ENCODE measurements at places on chromosomes 2 and 18.
A peak's percentile ranks its signal among the peaks of the same experiment; 100 is the strongest.

GRCh38 chr2:237279012-237279768, 134.8 kb downstream of the COL6A3 start:
- peak; percentile 66 for DNase-seq

GRCh38 chr18:70416496-70416895, 127.7 kb downstream of the SOCS6 start:
- no peak for DNase-seq

DNA sequence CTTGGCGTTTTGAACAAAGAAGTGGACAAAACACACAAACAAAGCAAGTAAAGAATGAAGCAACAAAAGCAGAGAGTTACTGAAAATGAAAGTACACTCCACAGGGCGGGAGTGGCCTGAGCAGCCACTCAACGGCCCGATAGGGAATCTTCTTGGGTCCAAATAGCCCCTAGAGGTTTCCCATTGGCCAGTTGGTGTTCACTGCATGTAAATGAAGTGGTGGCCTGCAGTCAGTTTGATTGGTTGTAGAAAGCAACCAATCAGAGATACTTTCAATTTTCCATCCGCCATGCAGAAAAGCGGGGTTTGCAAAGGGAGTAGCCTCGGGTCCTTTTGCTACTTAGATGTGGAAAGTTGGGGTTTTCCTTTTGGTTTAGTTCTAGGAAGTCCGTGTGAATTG, 31.6 kb downstream of the CYBRD1 start:
- peak; percentile 49 for DNase-seq

DNA sequence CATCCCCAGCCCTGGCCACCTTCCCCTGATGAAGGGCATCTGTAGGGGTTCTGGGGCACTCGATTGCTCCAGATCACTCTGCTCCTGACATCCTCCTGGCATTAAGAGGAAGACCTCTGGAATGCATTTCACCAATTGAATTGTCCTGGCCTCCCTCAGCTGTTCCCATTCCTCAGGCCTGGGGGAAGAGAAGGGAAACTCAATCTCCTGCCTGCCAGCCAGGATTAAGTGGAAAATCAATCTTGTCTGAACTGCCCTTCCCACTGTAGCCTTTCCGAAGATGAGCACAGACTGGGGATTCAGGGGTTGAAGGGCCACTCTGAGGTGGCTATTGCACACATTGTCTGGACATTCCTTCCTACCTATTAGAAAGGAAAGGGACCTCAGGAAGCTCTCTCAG, 99.8 kb downstream of the ALK start:
- DNase-seq: no peak

DNA sequence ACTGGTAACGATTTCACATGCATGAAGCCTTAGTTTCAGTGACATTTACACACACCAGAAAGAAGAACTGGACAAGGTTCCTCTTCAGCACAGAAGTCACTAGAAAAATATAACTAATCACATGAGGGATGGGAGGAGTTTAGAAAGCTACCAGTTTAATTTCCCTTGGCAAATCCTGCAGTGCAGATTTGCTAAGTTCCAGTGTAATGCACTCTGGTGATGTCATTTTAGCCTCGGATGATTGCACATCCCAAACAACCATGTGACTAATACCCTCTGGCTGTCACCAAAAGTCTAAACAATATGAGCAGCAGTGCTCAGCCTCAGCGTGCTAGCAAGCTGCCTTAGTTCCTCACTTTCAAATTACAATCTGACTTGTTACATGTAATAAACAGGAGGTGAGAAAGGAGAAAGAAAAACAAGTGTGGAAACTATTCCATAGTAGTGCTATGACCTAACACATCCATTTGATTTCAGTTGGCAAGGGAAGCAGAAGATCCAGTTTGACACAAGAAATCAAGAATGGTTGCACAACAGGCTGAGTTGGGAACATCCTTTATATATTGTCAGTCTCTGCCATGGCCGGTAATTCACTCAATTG, 35.3 kb upstream of the PPP1CB start:
- DNase-seq: peak; percentile 93

- DNase-seq: no peak
Observed at GRCh38 chr18:5982332-5982731, 87.0 kb upstream of the TMEM200C start.

DNA sequence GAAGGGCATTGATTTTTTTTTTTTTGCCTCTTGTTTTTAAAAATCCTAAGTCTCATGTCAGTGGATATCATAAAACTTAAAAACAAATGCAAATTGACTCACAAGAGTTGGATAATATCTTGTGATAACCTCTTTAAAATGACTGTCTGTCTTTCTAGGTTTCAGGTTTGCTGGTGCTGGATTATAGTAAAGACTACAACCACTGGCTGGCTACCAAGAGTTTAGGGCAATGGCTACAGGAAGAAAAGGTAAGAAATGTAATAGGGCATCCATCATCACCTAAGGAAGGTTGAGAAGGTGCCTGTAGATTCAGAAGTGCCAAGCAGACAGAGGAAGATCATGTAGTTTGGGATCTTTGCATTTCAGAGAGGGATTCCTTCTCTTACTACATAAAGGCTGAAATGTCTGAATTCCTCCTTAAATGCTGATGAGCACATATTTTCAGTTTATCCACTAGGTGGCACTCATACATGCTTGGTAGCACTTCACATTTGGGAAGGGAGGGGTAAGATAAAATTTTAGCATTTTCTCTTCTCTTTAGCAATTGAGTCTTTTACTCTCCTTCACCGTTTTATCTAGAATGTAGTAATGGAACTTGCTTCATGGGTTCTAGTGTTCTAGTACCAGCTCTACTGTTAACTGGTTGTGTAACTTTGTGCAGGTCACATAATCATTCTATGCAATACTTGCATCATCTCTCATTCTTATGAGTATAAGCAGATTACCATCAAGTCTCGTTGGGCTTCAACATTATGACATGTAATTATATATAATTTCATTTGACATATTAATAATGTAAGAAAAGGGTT, 21.1 kb downstream of the CPS1 start:
- peak; percentile 76 for DNase-seq

- no peak for DNase-seq
Observed at GRCh38 chr2:91442246-91442905, 2750.9 kb downstream of the RPIA start.

GRCh38 chr2:213562539-213563180, 278.4 kb downstream of the SPAG16 start:
- DNase-seq: no peak

DNA sequence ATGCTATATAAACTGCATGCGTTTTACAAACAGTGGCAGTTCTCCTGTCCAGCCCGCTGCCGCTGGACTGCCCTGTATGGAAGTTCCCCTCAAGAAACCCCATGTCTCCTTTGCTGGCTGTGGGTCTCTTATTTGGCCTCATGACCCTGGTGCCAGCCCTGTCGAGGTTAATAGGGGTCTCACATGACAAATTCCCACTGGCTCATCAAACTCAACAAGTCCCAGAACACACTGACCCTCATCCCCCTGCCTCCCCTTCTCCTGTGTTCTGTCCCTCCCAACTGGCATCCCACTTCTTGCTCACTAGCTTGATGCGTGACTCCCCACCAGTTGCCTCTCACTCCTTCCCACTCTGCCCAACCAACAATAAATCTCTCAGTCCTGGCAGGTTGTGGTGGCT, 137.6 kb upstream of the HS6ST1 start:
- no peak for DNase-seq

GRCh38 chr2:121583555-121583954, 52.9 kb downstream of the RNU4ATAC start:
- DNase-seq: no peak

DNA sequence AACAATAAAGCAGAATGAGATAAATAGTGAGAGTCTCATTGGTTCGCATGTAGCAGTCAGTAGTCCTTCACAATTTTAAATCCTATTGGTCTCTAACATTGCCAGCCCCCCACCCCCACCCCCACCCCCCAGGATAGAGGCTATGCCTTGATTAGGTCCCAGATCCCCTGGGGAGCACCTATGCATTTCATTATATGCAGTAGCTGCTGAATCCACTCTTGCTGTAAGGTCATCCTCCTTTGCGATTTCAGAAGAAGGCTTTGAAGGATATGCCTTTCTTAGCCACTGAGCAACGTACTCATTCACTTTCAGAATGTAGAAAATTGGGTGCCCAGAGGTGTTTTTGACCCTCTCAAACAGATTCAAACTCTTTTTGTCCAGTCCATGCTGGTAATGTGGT, 382.8 kb upstream of the GALNT5 start:
- DNase-seq: no peak

GRCh38 chr2:3348767-3349166, 28.9 kb downstream of the EIPR1 start:
- no peak for DNase-seq

- no peak for DNase-seq
Observed at GRCh38 chr2:228118940-228119339, 62.5 kb downstream of the SPHKAP start.

- no peak for DNase-seq
Observed at GRCh38 chr2:106195981-106196380, 1.9 kb upstream of the UXS1 start.

DNA sequence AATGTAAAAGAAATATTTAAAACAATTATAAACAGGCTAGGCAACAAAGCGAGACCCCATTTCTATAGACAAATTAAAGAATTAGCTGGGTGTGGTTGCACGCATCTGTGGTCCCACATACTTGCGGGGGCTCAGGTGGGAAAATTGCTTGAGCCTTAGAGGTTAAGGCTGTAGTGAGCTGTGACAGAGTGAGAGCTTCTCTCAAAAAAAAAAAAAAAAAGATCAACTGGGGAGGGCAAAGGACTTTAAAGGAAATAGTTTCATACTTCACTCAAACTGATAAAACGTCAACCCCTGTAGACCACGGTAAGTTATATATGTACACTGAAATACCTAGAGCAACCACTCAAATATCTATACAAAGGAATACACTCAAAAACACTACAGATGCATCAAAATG, 37.5 kb downstream of the MGAT4A start:
- DNase-seq: no peak

- DNase-seq: peak; percentile 75
Observed at GRCh38 chr2:188609321-188610049, 317.8 kb downstream of the GULP1 start.

DNA sequence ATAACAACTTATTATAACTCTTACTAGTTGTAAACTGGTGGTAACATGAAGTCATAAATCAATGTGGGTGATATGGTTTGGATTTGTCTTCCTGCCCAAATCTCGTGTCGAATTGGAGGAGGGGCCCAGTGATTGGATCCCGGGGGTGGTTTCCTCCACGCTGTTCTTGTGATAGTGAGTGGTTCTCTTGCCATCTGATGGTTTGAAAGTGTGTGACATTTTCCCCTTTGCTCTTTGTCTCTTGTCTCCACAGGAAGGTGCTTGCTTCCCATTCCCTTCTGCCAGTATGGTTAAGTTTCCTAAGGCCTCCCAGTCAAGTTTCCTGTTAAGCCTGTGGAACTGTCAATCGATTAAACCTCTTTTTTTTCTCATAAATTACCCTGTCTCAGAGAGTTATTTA, 321.6 kb downstream of the DSEL start:
- no peak for DNase-seq

- no peak for DNase-seq
Observed at GRCh38 chr2:113784823-113785744, 28.6 kb upstream of the SLC35F5 start.

GRCh38 chr2:72539071-72539552, 286.7 kb downstream of the EXOC6B start:
- peak; percentile 93 for DNase-seq

DNA sequence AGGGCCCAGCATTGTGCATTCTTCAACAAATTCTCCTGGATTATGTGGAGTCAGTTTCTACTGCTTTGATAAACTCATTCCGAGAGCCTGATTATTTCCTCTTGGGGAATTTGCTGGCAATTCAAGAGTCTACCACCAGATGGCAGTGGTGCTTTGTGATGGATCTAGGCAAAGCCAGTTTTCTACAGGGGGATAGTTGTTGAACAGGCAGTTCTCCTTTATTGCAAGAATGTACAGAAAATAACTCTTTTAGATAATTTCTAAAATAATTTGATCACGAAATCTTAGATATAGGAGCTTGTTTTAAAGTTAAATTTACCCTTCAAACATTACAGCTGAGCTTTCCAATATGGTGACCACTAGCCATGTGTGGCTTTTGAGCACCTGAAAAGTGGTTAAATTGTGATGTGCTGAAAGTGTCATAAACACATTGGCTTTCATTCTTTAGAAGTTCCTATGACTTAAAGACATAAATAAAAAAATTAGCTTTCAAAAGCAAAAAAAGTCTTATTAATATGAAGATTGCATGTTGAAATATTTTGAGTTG, 66.7 kb upstream of the HAAO start:
- DNase-seq: peak; percentile 89

DNA sequence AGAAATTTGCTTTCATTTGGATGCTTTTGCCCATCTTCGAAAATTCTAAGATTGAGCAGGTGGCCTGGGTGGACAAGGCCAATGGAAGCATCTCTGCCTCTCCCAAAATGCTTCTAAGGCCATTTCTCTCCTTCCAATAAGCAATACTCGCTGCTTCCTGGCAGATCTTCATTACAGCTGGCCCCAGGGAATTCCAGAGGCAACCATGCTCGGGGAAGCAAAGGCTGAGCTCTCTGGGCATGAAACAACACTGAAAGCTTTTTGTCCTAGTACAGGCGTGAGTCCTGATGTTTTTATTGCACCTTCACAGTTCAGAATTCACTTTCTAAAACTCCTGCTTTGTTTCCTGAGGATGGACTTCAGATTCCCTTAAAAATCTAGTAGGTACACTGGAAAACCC, 11.8 kb upstream of the NEDD4L start:
- DNase-seq: no peak

DNA sequence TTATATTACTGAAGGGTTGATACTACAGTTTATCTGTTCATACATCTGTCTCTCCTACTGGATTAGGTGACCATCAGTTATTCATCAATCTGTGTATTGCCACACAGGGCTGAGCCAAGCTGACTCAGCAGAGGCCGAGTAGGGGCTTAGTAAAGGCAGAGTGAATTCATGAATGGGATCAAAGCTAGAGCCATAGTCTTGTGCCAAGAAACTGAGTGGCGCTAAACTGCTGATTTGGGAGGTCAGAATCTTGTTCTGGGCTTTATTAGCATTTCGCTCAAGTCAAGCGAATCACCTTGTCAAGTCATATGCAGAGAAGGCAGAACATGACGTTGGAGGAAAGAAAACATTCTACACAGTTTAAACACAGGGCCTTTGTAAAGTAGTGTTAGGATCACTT, 34.1 kb downstream of the SOCS6 start:
- DNase-seq: peak; percentile 43

GRCh38 chr18:43392168-43392567, 114.9 kb upstream of the SYT4 start:
- no peak for DNase-seq

DNA sequence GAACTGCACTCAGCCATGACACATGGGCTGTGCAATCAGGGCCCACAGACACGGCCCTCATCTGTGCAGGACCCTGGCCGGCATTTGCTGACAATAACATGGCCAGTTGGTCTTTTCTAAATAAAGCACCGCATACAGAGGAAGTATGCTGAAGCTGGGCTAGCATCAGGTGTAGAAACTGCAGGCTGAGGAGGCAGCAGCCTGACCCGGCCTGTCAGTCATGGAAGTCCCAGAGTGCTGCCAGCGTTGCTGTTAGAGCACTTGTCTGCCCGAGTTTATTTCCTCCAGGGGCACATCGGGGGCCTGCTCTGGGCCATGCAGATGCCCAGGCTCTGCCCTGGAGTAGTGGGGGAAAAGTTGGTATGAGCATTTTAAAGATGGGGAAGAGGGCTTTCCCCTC, 4.1 kb upstream of the PTPN18 start:
- no peak for DNase-seq
